ENCODE measurements at places on chromosomes 7 and 10.

GRCh38 chr7:1693419-1693990, 23.4 kb downstream of the ELFN1 start:
- DNase-seq = peak; percentile 8
- no peaks in the 10 kb centered on the region for H3K4me1 ChIP-seq

GRCh38 chr10:76899490-76899889, 738.1 kb downstream of the KCNMA1 start:
- no peak for DNase-seq
- H3K4me1 ChIP-seq = no peaks in the 10 kb centered on the region
- H3K27ac ChIP-seq = no peak overlapping the region
- H3K27me3 ChIP-seq = no peaks in the 10 kb centered on the region
- no peaks in the 10 kb centered on the region for H3K36me3 ChIP-seq
- no peak overlapping the region for H3K4me3 ChIP-seq

- H3K27ac ChIP-seq = no peak overlapping the region
- no peaks in the 10 kb centered on the region for H3K36me3 ChIP-seq
- DNase-seq = no peak
- no peak overlapping the region for H3K4me3 ChIP-seq
- no peaks in the 10 kb centered on the region for H3K27me3 ChIP-seq
Measured at GRCh38 chr10:84634636-84635035, 306.2 kb downstream of the CCSER2 start.

- no peak overlapping the region for H3K27ac ChIP-seq
- H3K4me1 ChIP-seq = no peaks in the 10 kb centered on the region
- H3K27me3 ChIP-seq = no peaks in the 10 kb centered on the region
- no peak for DNase-seq
- H3K36me3 ChIP-seq = no peaks in the 10 kb centered on the region
Measured at GRCh38 chr10:132335189-132336063, 3.4 kb downstream of the LRRC27 start.

DNA sequence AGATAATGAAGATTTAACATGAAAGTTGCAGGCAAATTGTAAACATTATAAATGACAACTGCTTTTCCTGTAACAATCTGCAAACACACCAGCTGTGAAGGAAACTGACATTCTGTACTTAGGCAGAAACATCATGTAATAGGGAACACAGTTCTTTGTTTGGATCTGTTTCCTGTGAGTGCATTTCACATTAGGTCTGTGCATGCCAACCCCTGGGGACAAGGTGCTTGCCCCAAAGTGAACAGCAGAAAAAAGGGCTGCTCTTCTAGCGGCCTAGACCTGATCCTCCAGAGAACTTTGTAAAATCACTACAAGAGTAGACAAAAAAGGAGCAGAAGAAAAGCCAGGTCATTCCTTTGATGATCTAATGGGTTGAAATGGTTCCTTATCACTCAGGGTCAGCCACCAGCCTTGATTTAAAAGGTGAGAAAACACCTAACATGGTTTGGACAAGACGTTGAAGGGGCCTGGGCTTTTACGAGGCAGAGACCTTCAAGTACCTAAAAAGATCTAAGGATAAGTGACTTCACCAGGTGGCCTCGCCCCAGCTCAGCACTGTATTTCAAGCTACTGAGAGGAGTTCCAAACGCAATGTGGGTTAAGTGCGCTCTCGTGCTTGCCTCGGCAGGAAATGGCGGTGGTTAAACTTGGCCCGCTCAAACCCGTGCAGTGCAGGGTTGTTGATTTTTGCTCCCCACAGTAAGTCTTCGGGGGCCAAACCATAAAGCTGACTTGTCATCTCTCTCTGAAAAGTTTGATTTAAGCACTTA, 249.7 kb downstream of the CREB5 start:
- no peak overlapping the region for H3K27ac ChIP-seq
- H3K4me1 ChIP-seq = no peaks in the 10 kb centered on the region
- H3K27me3 ChIP-seq = no peaks in the 10 kb centered on the region
- DNase-seq = no peak

DNA sequence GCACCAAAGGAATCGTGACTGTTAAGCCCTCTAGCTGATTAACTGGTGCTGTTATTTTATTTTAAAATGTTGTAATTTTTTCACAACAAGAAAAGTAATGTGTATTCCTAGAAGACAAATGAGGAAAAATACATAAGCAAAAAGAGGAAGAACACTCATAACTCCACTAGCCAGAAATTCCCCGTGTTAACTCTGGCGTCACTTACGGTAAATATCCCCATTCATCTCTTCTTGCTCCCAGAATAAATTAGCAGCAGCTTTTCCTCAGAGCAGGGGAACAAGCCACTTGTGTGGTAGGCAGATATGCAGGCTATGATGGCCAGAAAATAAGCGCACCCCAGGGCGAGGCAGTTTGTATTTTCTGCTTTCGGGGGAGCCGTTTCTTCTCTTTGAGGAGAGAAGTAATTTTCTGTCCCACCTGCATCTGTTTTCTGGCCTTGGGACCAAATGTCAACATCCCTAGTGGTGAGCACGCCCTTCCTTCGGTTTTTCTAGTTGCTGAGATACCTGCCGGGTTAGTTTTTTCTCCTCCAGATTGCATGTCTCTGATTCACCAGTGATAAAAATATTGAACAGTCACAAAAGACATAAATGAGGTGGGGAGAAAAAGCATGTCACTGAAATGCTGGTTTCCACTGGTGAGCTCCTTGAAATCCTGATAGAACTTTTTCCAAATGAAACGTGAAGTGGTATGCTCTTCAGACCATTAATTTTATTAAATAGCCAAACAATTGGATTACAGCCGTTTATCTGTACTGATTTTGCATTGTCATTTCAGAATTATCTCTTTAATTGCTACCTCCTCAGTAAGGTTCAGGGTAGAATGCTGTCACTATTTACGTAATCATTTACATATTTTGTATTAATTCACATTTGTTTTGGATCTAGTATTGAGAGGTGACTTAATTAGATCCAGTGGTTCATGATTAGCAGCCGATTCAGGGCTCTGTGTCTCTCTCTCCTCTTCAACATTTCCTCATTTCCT, 268.1 kb downstream of the CAMK1D start:
- H3K4me3 ChIP-seq = no peak overlapping the region
- no peak for DNase-seq
- no peaks in the 10 kb centered on the region for H3K4me1 ChIP-seq
- no peaks in the 10 kb centered on the region for H3K27me3 ChIP-seq
- no peaks in the 10 kb centered on the region for H3K36me3 ChIP-seq
- H3K27ac ChIP-seq = no peak overlapping the region

- no peak for DNase-seq
- H3K4me1 ChIP-seq = no peaks in the 10 kb centered on the region
Measured at GRCh38 chr7:75881436-75882095, 2.7 kb downstream of the RHBDD2 start.

- H3K27me3 ChIP-seq = no peaks in the 10 kb centered on the region
- DNase-seq = no peak
- no peaks in the 10 kb centered on the region for H3K4me1 ChIP-seq
- no peak overlapping the region for H3K27ac ChIP-seq
Measured at GRCh38 chr10:96352582-96352981, 6.2 kb downstream of the OPALIN start.

DNA sequence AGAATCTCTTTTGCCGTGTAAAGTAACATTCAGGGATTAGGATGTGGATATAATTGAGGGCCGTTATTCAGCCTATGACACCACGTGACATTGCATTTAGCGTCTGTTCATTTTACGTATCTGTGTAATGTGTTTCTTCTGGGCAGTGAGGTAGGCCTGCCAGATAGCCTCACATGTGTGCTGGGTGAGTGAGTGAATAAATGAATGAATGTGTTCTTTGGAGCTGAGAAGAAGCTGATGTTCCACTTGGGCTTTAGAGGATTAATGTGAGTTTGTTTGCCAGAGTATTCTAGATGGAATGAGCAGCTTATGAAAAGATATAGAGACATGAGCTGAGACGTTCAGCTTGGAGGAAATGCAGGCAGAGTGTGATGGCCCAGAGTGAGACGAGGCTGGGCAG, 55.0 kb downstream of the MINDY4 start:
- H3K36me3 ChIP-seq = no peaks in the 10 kb centered on the region
- no peaks in the 10 kb centered on the region for H3K4me1 ChIP-seq
- H3K4me3 ChIP-seq = no peak overlapping the region
- no peak for DNase-seq

DNA sequence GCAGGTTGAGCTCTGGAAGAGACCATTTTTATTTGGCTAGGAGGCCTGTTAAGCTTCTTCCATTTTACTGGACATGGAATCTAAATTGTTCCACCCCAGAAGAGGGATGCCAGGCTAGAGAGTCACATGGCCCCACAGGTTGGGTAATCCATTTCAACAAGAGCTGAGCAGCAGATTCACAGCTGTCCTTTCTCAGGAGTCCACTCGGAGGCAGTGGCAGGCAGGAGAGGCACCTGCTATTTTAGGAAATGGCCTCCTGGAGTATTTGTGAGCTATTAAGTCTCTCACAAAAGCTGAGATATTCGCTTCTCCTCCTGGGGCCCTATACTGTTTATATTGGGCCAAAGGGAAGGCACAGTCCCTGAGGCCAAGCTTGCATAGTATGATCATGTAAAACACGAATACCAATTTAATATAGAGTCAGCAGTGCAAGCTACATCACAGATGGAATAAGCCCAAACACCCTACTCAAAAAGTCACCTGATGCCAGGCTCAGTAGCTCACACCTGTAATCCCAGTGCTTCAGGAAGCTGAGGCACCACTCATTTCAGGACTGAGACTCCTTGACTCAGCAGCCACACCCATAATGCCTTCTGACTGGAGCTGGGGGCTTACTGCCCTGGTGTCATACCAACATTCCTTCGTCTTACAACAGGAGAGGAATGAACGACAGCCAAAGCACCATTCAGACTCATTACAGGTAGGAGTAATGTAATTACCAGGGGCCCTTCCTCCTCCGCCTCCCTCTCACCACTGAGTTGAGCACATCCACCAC, 124.1 kb downstream of the LMBR1 start:
- no peak overlapping the region for H3K4me3 ChIP-seq
- no peaks in the 10 kb centered on the region for H3K36me3 ChIP-seq
- no peak for DNase-seq
- no peaks in the 10 kb centered on the region for H3K27me3 ChIP-seq

GRCh38 chr7:139598642-139599041, 75.2 kb downstream of the CLEC2L start:
- peaks cover 5% of the 10 kb centered on the region for H3K4me1 ChIP-seq
- no peaks in the 10 kb centered on the region for H3K27me3 ChIP-seq
- H3K27ac ChIP-seq = no peak overlapping the region
- DNase-seq = no peak
- no peak overlapping the region for H3K4me3 ChIP-seq
- no peaks in the 10 kb centered on the region for H3K36me3 ChIP-seq

GRCh38 chr7:117892821-117893220, 19.6 kb upstream of the CTTNBP2 start:
- no peaks in the 10 kb centered on the region for H3K36me3 ChIP-seq
- H3K27ac ChIP-seq = no peak overlapping the region
- no peak for DNase-seq
- no peak overlapping the region for H3K4me3 ChIP-seq
- no peaks in the 10 kb centered on the region for H3K4me1 ChIP-seq

DNA sequence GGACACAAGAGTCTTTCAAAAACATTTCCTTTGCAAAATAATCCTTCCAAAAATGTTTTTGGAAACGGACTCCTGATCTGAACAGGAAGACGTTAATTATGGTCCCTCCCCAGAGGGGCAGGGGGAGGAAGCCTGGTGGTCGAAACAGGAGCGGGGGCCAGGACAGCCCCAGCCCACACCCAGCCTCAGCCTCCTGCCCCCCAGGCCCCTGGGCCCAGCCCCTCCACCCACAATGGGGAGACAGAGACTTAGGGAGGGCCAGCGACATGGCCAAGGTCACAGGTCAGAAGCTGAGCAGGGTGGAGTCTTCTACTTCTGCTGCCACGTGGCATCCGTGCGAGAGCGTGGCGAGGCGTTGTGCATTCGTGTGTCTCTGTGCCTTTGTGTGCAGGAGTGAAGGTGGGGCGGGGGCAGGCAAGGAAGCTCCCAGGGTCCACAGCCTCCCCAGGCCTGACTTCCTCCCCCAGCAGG, 14.0 kb upstream of the GRIFIN start:
- peak overlapping the region; percentile 85 for H3K27ac ChIP-seq
- H3K36me3 ChIP-seq = no peaks in the 10 kb centered on the region
- no peaks in the 10 kb centered on the region for H3K27me3 ChIP-seq
- H3K4me3 ChIP-seq = no peak overlapping the region

GRCh38 chr7:7959979-7960670, 8.5 kb upstream of the GLCCI1 start:
- no peak for DNase-seq
- H3K36me3 ChIP-seq = no peaks in the 10 kb centered on the region
- H3K4me3 ChIP-seq = no peak overlapping the region
- H3K27ac ChIP-seq = no peak overlapping the region
- no peaks in the 10 kb centered on the region for H3K4me1 ChIP-seq
